ENCODE measurements at places on chromosomes 3 and 15.

GRCh38 chr3:166085164-166085856, 248.1 kb upstream of the BCHE start:
- DNase-seq: no peak

- DNase-seq: no peak
Measured at GRCh38 chr3:9377981-9378380, 15.1 kb downstream of the THUMPD3 start.

DNA sequence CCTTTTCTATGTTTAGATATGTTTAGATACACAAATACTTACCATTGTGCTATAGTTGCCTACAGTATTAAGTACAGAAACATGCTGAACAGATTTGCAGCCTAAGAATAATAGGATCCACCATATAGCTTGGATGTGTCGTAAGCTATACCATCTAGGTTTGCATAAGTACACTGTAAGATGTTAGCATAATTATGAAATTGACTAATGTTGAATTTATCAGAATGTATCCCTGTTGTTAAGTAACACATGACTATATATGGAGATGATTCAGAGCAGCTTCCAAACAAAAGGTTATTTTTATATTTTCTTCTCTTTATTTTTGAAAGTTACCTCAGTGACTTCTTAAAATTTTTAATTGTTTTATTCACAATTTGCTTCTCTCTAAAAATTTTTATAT, 2.4 kb downstream of the SLC28A2 start:
- no peak for DNase-seq

- peak; percentile 85 for DNase-seq
Measured at GRCh38 chr15:76987896-76988860, 6.7 kb upstream of the PSTPIP1 start.

DNA sequence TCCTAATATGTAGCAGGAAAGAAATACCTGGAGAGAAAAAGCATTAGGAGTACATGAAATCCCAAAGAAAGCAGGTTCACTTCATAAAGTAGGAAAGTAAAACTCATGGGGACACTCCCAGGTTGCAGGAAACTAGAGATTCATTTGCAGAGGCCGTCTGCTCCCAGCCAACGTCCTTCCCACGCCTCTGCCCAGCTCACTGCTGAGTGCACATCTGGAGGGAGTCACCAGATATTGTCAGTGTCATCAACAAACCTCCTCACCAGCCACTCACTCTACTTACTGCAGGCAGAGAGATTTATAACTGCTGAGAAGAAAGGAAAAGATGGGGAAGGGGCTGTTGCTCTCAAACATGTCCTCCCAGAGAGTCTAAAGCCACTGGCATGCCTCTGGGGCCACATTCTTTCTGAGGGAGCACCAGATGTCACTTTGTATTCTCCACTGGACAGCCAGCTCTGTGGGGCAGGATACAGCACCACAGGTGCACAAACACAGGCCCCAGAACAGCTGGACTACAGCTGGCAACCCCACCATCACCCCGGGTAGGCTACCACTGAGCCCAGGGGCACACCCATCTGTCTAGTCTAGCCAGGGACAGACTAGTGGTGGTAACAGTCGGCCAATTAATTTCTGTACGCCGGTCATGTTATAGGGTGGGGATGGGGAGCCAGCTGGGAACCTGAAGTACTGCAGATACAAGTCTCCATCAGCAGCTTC, 64.5 kb downstream of the NPTN start:
- DNase-seq: no peak

DNA sequence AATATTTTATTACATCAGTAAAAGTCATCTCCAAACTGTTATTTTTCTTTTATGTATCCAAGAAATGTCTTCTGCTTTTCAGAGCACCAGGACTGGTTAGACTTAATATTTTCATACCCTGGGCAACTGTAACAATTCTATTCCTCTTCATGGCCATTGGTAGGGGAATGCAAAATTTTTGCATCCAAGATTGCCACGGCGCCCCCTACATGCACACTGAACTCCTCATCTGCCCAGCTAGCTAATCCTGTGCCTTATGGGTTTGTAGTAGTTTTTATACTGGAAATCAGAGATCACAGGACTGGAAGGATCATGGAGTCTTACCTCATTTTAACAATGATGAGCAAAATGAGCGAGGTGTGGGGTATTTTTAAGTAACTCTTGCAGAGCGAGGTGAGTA, 74.2 kb downstream of the CRTC3 start:
- DNase-seq: peak; percentile 78

DNA sequence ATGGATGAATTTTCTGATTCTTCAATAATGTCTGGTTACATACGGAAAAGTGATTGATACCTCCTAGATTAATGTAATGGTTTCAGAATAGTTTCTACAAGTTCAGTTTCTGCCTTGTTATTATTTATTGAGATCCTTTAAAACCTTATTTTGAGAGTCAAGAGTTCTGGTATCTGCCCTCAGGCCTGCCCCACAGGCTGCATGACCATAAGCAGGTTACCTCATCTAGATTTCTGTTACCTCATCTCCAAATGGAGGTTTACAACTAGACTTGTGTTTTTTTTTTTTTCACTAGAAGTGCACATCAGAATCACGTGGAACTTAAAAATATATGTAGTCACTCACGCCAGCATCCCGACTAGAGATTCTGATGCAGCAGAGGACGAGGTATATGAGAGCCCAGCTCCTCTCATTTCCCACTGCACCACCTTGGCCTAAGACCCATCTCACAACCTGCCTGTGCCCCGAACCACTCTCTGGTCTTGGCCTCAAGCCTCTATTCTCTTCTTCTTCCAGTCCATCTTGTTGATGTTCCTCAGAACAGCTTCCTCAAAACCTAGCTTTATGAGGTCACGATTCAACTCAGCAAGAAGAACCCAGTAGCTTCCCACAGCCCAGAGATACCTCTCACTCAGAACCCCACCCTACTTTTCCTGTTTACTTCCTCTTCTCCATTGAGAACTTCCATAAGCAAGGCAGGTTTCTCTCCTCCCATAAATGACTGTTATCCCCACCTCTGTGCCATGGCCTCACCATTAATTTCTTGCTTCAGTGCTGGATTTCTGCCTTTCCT, 353.4 kb downstream of the CHST2 start:
- no peak for DNase-seq

GRCh38 chr3:71547249-71548198, 36.0 kb downstream of the FOXP1 start:
- DNase-seq: no peak

DNA sequence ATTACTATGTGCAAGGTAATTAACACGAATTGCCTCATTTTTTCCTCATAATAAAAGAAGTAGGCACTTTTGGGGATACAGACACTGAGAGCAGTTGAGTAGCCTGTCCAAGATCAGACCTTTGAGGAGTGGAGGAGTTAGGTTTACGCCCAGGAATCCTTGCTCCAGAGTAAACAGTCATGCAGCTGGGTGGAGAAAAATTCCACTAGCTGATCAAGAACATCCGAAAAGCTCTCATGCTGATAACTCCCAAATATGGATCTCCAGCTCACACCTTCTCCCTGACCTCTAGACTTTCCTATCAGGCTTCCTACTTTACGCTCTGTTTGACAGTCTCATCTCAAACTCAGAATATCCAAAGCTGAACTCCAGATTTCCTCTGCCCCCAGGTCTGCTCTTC, 53.3 kb downstream of the ST6GAL1 start:
- no peak for DNase-seq

DNA sequence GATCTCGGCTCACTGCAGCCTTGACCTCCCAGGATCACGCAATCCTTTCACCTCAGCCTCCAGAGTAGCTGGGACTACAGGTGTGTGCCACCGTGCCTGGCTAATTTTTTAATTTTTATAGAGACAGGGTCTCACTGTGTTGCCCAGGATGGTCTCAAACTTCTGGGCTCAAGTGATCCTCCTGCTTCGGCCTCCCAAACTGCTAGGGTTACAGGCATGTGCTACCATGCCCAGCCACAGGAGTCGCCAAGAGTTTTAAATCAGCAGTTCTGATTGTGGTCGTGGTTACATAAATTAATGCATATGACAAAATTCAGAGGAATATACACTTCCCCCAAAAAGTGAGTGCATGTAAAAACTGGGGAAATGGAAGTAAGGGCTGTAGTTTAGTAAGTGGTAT, 32.9 kb downstream of the MEGF11 start:
- peak; percentile 19 for DNase-seq

GRCh38 chr3:60916546-60916945, 334.7 kb downstream of the FHIT start:
- DNase-seq: no peak

DNA sequence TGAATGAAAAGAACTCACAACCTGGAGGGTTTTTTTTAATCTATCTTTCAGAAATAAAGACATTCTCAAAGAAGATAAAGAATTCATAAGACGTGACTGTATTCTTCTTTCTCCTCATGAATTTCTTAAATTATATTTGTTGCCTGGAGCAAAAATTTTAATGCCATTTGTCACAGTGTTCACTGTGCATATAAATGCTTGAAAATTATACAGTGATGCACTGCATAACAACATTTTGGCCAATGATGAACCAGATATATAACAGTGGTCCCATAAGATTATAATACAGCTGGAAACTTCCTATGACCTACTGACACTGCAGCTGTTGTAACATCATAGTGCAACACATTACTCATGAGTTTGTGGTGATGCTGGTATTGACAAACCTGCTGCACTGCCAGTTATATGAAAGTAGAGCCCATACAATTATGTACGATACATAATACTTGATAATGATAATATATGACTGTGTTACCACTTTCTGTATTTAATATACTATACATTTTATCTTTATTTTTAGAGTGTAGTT, 67.3 kb downstream of the P2RY1 start:
- no peak for DNase-seq
